T-helper 1 cell treated with Interleukin-12 subunit alpha and Interleukin-12 subunit beta and Interleukin-4 antibody, amounts not matched to agents 30 ng/mL and 1 ng/mL, for 36 hours (primary cell): ENCODE measurements at places on chromosomes 12 and 14. TPM values are rescaled to one million over a fixed set of nuclear protein-coding genes. Genes with fewer than 3 reads are reported as not detected.

CLEC7A gene
- total RNA-seq, result 0.73 and 0.83 TPM in 2 replicates

MGAT2 gene
- 77.3 and 83.8 TPM in 2 replicates for total RNA-seq

TTC6 gene
- not detected in 2 replicates for total RNA-seq

B4GALNT1 gene
- 4.3 and 4.5 TPM in 2 replicates for total RNA-seq

OR4K17 gene
- not detected in 2 replicates for total RNA-seq

KERA gene
- not detected in 2 replicates for total RNA-seq

PCED1B gene
- total RNA-seq, result 55.1 and 55.9 TPM in 2 replicates

MUCL1 gene
- total RNA-seq, result not detected in 2 replicates

FAIM2 gene
- 0.83 and 0.88 TPM in 2 replicates for total RNA-seq

PTGER2 gene
- total RNA-seq, result 136 and 140 TPM in 2 replicates

GPR135 gene
- total RNA-seq, result 1.1 and 1.4 TPM in 2 replicates

BRI3BP gene
- total RNA-seq, result 19.4 and 19.8 TPM in 2 replicates
